ENCODE measurements at places on chromosomes 7 and 10.

GRCh38 chr7:157004521-157005455 lies 5.7 kb downstream of the MNX1 start:
- DNase-seq, result no peak

DNA sequence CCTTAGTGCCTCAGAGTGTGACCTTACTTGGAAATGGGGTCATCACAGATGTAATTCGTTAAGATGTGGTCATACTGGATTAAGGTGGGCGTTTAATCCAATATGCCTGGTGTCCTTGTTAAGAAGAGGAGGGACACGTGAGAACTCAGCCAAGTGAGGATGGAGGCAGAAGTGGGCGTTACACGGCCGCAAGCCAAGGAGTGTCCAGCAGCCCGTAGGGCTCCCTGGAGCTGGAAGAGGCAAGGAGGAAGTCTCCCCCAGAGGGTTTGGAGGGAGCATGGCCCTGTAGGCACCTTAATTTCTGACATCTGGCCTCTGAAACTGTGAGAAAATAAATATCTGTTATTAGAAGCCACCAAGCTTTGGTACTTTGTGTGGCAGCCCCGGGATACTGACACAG lies 21.3 kb downstream of the DOCK1 start:
- DNase-seq, result no peak

DNA sequence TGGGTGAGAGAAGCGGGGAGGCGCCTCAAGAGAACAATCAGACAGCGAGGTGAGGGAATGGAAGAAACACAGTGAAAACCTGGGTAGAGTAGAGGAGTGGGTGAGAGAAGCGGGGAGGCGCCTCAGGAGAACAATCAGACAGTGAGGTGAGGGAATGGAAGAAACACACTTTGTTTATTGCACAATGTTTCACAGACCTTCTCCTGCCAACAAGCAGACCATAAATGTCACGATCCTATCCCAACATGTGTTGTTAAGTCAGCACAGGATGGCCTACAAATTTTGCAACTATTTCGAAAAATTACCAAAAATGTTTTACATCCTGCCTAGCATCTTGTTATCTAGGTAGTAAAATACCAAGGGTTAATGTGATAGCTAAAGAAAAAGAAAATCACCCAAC lies 115.3 kb downstream of the JAZF1 start:
- DNase-seq, result no peak

DNA sequence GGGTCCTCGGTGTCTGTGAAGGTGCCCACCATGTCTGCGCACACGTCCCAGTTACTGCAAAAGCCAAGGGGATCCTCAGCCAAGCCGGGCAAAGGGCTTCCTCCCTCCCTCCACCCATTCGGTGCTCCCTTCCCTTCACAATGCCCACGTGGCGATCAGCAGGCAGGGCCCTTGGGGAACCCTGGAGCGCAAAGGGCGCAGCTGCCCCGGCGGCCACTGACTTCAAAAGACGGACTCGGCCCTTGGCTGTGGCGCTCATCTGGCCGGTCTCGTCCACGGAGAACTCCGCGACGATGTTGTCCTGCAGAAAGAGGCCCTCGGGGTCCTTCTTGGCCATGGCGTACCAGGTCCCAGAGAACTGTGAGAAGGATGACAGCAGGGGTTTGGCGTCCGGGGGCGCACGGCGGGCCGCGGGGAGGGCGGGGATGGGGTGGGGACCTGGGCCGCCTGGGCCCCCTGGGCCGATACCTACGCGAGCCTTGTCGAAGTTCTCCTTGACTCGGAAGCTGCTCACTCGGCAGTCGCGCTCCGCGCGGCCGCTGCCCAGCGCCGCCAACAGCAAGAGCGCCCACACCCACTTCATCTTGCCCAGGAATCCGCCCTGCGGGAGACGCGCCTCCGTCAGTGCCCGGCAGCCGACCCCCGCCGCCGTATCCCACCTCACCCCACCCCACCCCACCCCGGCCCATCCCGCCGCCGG lies 439 bp downstream of the RBP4 start:
- DNase-seq, result no peak

DNA sequence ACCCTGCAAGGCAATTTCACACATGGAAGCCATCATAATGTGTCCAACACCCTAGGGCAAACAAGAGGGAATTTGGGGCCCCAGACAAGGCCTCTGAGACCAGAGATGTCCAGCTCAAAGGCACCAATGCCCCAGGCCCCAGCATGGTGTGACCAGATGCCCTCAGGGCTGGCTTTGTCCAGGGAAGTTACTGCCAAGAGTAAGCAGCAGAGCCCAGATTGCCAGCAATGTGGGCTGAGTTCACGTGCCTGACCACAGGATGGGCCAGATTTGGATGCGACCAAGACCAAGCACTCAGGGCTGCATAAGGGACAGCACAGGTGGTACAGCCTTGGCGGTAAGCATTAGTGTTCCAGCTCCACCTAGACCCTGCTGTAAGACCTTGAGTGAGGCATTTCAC lies 12.7 kb downstream of the MYOF start:
- no peak for DNase-seq

- DNase-seq, result peak; percentile 88
Measured at GRCh38 chr7:130912862-130913638, 179.0 kb upstream of the KLF14 start.

- no peak for DNase-seq
Measured at GRCh38 chr10:77946084-77946483, 19.5 kb upstream of the DLG5 start.

DNA sequence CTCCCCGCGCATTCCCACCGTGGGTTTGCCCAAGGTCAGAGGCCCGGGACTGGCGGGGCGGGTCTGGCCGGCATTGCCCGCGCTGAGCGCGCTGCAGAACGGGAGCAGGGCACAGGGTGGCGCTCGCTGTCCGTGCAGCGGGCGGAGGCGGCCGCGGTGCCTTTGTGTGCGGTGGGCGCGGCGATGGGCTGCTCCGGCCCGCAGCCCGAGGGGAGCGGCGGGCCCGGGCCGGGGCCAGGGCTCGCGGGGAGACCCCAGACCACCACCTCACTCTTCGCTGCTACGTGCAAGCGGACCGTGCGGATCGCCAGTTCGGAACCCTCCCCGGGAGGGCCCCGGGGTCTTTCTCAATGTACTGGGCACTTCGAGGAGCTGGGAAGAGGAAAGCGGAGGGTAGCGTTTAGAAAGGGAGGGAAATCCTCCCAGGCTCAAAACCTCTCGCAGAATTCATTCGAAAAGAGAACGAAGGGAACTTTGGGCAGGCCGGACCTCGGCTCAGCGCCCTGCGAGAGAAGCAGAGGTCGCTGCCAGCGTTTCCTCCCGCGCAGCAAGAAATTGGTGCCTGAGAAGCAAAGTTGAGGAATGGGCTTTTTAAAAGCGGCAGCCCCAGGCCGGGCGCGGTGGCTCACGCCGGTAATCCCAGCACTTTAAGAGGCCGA lies 8.5 kb downstream of the SP8 start:
- no peak for DNase-seq

DNA sequence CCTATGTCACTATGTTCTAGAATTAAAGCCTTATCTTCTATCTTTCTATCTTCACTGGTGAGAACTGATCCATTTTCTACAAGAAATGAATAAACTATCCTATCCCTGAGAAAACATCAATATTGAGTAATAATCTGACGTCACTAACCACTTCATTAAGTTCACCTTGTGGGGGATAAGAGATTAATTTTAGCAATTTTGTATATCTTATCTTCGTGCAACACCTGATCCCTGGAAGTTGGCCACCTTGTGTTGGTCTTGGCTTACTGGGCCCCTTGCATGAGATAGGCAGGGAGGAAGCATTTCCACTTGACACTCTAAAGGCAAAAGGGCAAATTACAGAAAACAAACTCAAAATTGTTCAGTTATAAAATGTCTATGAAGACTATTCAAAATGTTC lies 20.1 kb upstream of the OR6B1 start:
- DNase-seq, result no peak

DNA sequence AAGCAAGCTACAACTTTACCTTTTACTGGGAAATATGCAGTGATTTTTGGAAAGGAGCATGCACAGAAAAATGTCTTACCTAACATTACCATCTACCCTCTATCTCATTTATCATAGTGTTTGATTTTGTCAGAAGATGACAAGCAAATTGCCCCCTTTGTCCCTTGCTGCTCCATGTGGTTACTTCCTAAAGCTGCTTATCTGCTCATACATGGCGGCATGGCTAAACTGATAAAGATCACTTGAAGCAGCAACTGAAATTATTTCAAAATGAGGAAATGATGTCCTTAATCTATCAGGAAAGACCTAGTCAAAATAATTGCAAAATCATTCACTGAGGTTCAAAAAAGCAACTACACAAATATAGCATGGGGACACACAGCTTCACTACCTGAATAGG lies 1198.5 kb upstream of the SORCS1 start:
- DNase-seq, result no peak

DNA sequence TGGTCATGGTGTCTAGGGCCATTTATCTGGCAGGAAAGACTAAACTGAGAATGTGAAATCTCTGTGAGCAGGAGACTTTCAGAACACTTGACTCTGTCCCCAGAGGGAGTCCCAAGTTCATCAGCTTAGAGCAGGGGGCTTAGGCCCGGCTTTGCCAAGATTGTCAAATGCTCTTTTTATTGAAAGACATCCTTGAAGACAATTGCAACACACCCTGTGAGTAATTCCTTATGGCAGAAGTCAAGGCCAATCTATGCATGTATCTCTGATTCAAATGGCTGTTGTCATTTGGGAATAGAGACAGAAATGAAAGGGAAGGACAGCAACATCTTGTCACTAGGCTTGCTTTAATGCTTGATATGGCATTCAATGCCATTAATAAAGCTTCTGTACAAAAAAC lies 33.7 kb downstream of the BAMBI start:
- DNase-seq, result no peak

GRCh38 chr10:119189811-119190282 lies 11.2 kb upstream of the PRDX3 start:
- no peak for DNase-seq

GRCh38 chr10:113982769-113983168 lies 60.9 kb upstream of the ADRB1 start:
- DNase-seq, result no peak

DNA sequence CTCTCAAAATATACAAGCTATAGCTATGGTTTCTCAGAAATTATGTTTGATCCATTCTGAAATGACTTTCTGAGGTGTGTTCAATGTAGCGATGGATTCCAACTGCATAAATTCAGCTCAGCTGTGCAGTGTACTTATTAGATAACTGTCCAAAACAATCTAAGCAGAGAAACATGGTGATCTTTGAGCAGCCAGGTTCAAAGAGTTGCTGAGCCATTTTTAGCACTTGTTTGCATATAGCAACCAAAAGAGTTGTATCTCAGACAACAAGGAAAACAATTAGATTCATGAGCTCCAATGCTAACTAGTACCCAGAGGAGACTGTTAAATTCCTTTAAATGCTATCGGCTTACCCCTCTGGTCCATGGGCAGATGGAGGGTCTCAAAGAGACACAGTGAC lies 15.9 kb upstream of the KCNIP2 start:
- DNase-seq, result no peak

- no peak for DNase-seq
Measured at GRCh38 chr7:103988468-103989199, 824 bp downstream of the RELN start.

- DNase-seq, result no peak
Measured at GRCh38 chr7:17150018-17150417, 148.4 kb upstream of the AHR start.

GRCh38 chr7:21407796-21408480 lies 19.9 kb upstream of the SP4 start:
- no peak for DNase-seq

GRCh38 chr7:97859606-97860204 lies 12.5 kb downstream of the ASNS start:
- DNase-seq, result no peak

DNA sequence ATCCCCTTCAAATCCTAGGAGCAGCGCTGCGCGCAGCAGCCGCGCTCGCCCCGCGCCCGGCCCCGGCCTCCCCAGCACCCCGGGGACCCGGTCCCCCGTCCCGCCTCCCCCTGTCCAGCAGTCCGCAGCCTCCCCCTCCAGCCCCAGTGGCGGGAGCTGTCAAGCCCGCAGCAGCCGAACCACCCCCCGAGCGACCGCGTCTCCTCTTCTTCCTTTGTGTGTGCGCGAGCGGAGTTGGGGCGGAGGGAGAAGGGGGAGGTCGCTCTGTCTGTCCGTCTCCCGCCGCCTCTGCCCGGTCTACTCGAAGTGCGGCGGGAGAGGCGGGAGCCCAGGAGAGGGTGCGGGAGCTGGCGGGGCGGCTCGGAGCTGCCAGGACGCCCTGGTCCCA lies 375 bp upstream of the CHN2 start:
- no peak for DNase-seq

DNA sequence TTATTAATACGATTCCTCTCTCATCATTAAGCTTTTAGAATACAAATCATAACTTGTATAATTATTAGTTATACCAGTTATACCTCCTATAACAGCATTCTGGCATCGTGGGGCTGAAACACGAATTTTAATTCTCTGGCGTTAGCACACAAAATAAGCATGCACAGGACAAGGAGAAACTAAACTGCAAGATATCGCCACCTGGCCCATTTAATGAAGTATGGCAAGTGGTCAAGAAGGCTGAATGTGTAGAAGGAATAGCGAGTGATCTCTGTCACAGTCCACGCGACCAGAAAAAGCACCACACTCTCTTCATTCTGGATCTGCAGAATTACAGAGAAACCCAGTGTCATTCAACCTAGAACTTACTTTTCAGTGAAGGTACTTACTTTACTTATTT lies 18.1 kb downstream of the HACD1 start:
- peak; percentile 3 for DNase-seq

DNA sequence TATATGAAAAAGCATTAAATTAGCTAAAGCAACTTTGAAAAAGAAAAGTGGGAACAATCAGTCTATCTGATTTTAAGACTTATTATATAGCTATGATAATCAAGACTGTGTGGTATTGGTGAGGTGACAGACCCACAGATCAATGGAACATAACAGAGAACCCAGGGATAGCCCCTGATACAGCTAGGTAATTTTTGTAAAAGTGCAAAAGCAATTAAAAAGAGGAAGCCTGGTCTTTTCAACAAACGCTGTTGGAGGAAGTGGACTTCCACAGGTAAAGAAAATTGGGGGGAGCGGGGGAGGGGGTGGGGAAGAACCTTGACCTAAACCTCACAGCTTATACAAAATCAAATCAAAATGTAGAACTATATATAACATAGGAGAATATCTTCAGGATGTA lies 45.4 kb downstream of the GNA12 start:
- no peak for DNase-seq

DNA sequence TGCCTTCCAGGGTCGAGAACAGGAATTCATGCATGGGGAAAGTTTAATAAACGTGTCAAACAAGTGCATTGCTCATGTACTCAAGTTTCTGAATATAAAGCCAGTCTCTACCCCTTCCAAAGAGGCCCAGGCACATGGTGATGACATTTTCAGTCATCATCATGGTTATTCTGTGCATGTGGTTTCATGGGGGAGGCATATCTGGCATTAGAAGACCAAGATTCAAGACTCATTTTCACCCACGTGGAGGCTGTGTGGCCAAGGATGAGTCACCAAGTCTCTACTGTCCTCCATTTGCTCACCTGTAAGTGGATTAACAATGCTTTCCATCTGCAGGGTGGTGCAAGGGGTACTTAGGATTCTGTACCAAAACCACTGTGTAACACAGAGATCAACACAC lies 34.0 kb upstream of the CNPY1 start:
- no peak for DNase-seq

DNA sequence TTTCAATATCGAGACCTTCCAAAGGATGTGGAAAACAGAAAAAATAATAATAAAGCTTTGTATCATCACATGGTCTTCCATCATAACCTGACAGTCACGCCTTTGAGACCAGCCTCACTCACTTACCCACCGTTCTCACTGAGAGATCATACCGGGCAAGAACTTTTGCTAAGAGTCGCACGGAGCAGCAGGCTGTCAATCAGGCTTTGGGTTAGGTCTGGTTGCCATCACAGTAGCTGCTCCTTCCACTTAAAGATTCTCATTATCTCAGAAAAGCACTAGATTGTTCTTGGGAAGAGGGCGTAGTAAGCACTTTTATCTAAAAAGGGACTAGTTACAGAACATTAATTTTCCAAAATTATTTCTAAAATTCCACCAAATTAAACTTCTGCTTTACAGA lies 2.0 kb downstream of the RELN start:
- DNase-seq, result no peak
